WTC11 (cell line): ENCODE measurements at places on chromosomes 5 and 9. TPM values are rescaled to one million over a fixed set of nuclear protein-coding genes. Genes with fewer than 3 reads are reported as not detected.

DNA sequence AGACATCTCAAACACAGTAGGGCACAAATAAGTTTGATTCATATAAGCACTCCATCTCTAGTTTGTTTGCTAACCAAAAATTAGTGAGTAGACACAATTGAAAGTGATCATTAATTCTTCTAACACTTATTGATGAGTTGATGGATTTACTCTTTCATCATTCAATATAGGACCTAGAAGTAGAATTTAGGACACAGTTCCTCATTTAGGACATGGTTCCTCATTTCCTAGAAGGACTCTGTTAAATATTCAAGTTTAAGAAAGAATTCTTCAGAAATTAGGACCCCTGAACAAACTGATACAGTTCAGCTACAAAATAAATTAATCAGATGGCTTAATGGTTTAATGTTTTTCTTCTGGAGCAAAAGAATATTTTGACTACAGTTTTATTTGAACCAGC lies 143.5 kb upstream of the PRR16 start:
- DNase-seq = no peak

- DNase-seq = no peak
Observed at GRCh38 chr9:3434594-3434993, 91.2 kb downstream of the RFX3 start.

GRCh38 chr9:104855807-104856206 lies 72.1 kb downstream of the ABCA1 start:
- no peak for DNase-seq

- no peak for DNase-seq
Observed at GRCh38 chr5:127839496-127840197, 136.5 kb downstream of the CCDC192 start.

- no peak for DNase-seq
Observed at GRCh38 chr9:34386656-34387055, 10.0 kb upstream of the MYORG start.

DNA sequence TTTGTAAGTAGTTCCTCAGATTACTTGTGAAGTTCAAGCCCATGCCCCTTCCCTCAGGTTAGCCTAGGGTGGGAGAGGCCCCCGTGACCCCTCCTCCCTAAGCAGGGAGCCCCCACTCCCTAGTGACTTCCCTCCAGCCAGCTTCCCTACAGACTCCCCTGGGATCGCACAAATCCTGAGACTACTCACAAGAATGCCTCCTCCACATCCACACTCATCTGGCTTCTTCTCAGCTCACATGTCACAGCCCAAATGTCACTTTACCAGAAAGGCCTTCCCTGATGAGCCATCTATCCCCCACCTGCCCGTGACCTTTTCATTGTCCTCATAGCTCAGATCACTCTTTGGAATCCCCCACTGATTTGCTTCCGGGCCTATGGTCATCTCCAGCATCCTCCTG lies 96.7 kb upstream of the ARAP3 start:
- no peak for DNase-seq

GRCh38 chr9:7150153-7150890 lies 392.5 kb downstream of the KDM4C start:
- DNase-seq = no peak

The SPATA31C1 gene
- not detected in 3 replicates for total RNA-seq

GRCh38 chr5:177109810-177110209 lies 23.1 kb downstream of the FGFR4 start:
- no peak for DNase-seq

DNA sequence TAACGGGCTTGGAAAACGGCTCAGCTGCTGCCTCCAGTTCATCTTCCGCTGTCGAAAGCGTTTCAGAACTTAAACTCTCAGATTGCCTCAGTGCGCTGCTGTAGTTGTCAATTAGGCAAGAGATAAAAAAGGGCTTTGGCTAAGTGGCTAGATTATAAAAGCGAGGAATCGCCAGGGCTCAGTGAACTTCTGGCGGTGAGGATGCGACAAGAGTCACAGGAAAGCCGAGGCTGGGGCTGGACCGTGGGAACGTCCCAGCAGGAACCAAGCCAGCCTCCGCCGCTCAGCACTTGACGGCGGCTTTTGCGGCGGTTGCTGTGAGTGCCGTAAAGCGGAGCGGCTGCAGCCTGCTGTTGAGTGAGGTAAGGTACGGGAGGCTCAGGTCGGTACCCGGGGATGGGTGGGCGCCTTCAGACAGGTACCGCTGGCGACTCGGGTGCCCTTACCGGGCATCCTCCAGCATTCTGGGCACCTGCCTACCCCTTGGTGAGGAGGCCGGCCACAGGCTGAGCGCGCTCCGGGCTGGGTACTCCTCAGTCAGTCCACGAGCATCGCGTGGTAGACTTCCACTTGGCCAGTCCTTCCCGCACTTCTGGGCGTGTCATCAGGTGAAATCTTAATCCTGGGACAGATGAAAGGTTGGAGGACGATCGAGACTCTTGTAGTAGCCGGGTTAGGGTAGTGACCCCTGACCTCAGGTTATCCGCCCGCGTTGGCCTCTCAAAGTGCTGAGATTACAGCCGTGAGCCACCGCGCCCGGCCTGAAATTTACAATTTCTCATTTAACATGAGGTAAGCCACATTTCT lies at the start of gene FKTN:
Gene FKTN (plus strand): TSS at position 328 of the 807 bp plus-strand sequence. CDS start 16,902 bp downstream, outside the sequence.
- DNase-seq = peak; percentile 91

GRCh38 chr5:140569197-140569596 lies 4.6 kb downstream of the SLC35A4 start:
- DNase-seq = no peak

- DNase-seq = no peak
Observed at GRCh38 chr9:93041108-93041802, 17.2 kb upstream of the SUSD3 start.

GRCh38 chr5:40485021-40485998 lies 194.4 kb upstream of the PTGER4 start:
- DNase-seq = no peak

DNA sequence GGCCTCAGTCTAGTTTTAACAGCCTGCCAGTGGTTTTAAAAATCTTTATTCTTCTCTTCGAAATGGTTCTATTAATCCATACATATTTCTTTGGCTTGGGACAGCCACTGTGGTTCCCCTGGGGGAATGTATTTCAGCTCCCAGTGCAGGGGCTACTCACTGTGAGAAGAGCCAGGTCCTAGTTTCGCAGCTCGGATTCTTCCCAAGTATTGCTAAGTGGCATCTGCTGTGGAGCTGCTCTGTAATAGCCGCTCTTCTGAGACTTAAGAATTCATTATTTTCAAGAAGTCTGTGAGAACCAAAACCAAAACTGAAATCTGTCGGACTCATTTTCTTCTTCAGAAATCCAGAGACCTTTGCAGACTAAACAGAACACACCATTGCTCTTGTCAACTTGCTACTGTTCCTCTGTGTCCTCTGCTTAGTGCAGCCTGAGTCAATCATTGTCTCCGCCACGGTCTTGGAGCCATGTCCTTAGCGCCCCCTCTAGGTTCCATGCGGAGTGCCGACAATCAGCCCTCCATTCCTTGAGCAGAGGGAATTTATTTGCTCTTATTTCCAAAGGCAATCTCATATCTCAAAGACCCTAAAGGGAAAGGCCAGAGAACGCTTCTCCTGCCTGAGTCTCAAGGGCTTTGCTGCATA lies 478.2 kb downstream of the SPATA31D1 start:
- peak; percentile 81 for DNase-seq

The COL5A1 gene
- 13.5 to 17.7 TPM (median 16.4 TPM) in 3 replicates for total RNA-seq

DNA sequence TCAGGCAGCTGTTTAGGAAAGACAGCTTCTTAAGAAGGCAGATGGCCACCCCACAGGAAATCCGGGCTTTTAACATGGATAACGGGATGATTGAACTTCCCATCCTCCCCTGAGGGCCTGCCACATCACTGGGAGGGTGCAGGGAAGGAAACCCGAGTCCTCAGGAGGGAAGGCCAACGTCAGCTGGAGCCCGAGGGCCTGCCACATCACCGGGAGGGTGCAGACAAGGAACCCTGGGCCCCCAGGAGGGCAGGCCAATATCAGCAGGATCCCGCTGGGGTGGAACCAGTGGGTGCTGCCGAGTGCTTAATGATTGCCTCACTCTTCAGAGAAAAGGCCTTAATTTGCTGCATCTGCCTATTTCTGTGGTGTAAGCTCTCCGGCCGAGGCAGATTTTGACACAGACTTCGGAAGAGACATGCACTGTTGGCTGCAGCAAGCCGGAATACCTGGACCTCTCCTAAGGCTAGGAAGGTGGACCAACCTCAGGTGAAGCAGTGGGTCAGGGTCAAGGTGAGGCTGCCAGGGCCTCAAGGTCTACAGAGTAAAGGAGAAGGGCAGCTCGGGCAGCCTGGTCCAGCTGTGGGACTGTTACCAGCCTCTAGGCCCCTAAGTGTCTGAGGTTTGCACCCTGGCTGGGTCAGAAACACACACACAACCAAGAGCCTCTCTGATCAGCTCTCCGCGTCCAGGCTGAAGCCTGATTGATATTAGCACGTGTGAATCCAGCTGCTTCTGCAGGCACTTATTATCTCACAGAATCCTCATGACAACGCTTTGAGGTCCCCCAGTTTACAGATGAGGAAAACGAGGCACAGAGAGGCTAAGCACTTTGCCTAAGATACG lies 14.8 kb upstream of the COL5A1 start:
- DNase-seq = peak; percentile 6

DNA sequence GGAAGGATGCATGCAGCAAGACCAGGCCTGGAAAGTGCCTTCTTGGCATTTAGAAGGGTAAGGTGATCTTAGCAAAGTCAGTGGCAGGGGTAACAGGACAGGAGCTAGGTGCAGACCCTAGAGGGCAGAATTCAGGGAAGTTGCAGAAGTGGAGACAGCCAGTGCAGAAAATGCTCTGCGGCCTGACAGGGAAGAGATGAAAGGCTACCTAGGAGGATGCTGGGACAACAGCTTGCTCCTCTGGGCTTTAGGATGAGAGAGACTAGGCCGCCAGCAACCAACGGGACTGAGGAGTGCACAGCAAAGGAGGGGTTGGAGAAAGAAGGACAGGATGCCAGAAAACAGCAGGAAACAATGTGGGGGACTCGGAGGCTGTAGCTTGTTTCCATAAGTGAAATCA lies 219.9 kb downstream of the FSTL4 start:
- DNase-seq = no peak

DNA sequence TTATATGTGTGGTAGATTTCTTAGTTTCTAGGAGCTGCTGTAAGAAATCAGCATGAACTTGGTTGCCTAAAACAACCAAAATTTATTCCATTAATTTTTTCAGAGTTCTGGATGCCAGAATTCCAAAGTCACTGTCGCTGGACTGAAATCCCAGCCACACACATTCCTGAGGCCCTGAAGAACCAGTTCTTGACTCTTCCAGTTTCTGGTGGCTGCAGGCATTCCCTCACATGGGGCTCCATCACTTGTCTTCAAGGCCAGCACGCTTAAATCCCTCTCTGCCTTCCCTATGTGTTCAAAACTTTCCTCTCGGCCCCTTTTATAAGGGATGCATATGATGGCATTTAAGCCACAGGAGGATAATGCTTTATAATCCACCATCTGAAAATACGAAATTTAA lies 1237.5 kb upstream of the CDH9 start:
- no peak for DNase-seq

The EPB41L4B gene
- 20.0 to 21.8 TPM (median 21.7 TPM) in 3 replicates for total RNA-seq

DNA sequence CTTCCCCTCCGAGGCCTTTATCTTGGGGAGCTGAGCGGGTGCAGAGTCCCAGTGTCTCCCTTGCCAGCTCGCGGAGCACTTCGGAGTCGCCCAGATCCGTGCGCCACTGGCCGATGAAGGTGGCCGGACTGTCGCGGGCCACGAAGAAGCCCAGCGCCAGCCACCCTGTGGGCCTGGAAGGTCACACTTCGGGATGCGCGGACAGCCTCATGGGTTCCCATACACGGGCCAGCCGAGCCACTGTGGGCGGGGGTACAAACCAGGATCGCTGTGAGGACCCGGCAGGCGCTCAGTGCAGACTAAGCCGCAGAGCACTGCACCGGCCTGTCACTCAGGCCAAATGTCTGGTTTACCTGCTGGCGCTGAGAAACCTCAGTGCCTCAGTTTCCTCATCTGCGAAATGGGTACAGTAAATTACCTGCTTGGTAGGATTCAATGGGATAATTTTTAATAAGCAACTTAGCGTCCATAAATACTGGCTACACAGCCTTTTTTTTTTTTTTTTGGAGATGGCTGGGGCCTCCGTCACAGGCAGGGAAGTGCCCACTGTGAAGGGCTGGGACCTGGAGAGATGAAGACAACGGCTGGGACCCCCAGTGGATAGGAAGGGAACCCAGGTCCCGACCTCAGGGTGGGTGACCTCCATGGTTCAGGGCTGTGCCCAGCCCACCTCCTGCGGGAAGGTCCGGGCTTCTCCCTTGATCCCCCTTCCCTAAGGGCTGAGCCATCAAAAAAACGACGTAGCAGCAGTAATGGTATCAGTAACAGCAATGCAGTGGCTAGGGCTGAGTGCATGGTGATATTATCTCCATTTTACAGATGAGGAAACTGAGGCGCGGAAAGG lies 38.7 kb upstream of the CTSV start:
- DNase-seq = no peak

GRCh38 chr5:77301447-77301883 lies 91.0 kb downstream of the PDE8B start:
- no peak for DNase-seq
